ENCODE measurements at places on chromosomes 5 and 9.

- no peak for DNase-seq
These were observed 167.1 kb downstream of the PIK3R1 start for GRCh38 chr5:68382640-68383039.

DNA sequence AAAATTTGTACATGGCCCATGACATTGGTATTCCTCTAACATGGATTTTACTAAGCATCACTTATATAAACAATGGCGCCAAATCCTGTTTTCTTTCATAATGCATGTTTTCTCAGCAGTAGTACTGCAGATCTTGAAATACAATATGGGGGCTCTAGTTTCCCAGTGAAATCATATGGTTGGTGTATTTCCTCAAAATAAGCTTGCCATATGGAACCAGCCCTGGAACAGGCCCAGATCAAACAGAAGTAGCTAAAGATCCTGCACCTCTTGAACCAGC, 163.9 kb downstream of the ZNF608 start:
- DNase-seq, result no peak

DNA sequence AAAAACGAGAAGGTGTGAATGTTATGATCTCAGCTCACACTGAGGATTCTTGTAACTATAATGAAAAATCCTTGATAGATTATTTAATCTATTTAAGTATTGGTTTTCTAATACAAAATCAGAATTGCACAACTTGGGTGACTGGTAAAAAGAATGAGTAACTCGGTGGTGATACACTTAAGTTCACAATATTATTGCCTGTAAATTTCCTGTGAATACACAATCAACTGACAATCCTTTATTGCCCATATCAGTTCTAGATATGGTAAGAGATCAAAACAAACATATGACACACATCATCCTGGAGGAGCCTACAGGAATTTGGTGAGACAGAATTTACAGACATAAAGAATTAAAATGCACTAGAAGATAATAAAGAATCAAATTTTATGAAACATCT, 14.1 kb upstream of the LURAP1L start:
- no peak for DNase-seq

GRCh38 chr9:129720865-129721545, 31.8 kb downstream of the PTGES start:
- DNase-seq, result no peak

- no peak for DNase-seq
These were observed 300.5 kb downstream of the DEPDC1B start for GRCh38 chr5:60399507-60399906.

GRCh38 chr9:133647148-133647547, 11.0 kb downstream of the DBH start:
- DNase-seq, result no peak

DNA sequence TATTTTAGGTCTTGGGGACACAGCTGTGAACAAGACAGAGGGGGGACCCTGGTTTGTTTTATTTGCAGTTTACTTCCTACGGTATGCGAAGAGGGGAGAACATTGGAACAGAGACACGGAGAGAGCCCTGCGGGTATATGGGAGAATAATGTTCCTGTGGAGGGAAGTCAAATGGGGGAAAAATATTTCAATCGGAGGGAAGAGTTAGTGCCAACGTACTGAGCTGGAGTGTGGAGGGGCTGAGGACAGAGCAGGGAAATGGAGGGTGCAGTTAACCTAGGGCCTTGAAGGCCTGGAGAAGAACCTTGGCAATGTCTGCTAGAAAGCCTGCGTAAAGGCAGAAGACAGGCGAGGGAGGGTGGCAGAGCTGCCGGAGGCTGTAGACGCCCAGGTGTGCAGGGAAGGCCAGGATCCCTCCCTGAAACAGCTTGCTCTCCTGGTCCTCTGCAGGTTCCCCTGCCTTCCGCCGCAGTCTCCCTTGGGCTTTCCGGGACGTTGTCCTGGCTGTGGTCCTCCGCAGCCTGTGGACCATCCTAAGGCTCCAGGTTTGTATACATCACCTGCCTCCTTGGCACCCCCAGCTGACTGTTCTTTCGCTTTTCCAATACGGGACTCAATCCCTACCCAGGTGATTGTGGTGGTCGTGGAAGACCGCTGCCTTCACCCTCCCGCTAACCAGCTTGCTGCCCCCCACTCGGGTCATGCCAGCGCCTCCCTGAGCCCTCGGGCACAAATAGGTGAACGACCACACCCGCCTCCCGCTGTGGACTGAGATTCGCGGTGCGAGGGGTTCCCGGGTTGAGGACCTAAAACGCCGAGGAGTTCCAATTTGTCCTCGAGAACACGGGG, 1.9 kb upstream of the RACK1 start:
- DNase-seq, result no peak

DNA sequence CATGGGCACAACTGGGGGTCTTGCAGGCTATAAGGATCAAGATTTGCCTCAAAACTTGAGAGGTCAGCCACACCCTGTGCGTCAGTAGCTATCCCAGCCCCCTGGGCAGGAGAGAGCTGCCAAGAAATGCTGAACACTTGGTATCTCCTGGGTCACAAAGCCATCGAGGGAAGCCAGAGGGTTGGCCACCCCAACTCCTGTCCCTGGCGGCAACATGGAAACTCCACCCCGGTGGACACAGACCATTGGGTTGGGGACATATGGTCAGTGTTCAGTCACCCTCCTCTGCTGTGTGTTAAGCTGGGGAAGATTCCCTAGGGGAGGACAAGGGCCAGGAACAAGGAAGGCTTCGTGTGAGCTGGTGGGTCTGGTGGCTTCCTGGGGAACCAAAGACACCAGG, 140.6 kb downstream of the C5orf15 start:
- DNase-seq, result no peak

DNA sequence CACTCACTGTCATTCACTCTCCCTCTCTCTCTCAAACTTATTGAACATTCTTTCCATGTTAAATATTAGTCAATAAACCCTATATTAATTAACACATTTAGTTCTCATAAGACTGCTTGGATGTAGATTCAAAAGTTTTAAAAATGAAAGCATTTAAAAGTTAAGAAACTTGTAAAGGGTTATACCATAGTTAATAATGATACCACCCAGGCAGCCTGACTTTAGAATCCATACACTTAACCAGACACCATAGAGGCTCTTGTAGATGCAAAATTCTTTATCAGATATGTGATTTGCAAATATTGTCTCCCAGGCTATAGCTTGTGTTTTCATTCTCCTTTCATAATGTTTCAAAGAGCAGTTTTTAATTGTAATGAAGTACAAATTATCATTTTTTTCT, 335.8 kb upstream of the ACTBL2 start:
- no peak for DNase-seq

GRCh38 chr9:21964925-21965385, 29.2 kb downstream of the CDKN2A start:
- no peak for DNase-seq

GRCh38 chr9:87567571-87567970, 69.9 kb downstream of the DAPK1 start:
- no peak for DNase-seq

DNA sequence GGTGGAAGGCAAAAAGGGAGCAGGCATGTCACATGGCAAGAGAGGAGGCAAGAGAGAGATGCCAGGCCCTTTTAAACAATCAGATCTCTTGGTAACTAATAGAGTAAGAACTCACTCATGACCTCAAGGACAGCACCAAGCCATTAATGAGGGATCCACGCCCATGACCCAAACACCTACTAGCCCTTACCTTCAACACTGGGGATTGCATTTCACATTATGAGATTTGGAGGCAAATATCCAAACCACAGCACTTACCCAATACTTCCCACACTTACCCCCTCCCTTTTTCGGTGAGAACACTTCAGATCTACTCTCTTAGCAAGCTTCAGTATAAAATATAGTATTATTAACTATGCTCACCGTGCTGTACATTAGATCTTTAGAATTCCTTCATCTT, 41.9 kb downstream of the ZNF354A start:
- DNase-seq, result no peak

DNA sequence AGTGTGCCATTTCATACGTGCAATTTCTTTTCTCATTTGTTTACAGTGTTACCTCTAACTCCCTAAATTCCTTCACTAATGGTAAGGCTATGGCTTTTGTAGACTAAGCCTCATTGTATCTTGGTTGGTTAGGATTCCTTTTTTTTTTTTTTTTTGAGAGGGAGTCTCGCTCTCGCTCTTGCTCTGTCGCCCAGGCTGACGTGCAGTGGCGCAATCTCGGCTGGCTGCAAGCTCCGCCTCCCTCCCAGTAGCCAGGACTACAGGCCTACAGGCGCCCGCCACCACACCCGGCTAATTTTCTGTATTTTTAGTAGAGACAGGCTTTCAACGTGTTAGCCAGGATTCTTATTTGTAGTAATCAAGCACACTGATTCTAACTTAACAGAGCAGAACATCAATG, 57.7 kb downstream of the SPEF2 start:
- no peak for DNase-seq

DNA sequence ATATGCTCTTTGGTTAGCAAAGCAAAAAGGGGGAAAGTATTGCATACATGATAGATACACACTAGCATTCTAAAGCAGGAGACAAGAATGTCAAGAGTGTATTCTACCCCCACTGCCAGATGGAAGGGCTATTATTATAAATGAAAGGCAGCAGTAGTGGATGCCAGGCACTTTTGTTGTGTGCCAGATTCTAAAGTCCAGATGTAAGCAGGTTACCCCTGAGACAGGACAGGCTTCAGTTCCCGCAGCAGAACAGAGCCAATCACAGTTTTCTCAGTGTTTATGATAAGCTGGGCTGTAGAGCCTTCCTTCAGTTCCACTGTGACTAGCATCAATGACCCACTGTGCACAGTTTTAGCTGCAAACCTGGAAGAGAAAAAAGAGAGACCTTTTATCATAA, 226.6 kb upstream of the TBCA start:
- DNase-seq, result no peak

DNA sequence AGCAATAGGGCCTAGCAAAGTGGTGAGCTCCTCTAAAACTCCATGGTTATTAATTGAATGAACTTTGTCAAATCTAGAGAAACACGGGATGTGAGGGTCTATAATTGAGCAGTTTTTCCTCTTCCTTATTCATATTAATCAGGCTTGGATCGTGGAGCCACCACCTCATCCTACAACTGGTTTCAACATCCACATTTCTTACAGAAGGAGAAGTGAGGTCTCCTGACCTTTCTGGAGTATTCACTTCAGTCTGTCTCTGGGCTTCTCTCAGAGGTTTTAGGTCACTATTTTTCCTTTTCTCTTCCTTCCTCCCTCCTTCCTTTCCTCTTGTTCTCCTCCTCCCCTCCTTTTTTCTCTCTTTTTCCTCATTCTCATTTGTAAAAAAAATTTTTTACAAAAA, 177.3 kb upstream of the ACTBL2 start:
- DNase-seq, result no peak

DNA sequence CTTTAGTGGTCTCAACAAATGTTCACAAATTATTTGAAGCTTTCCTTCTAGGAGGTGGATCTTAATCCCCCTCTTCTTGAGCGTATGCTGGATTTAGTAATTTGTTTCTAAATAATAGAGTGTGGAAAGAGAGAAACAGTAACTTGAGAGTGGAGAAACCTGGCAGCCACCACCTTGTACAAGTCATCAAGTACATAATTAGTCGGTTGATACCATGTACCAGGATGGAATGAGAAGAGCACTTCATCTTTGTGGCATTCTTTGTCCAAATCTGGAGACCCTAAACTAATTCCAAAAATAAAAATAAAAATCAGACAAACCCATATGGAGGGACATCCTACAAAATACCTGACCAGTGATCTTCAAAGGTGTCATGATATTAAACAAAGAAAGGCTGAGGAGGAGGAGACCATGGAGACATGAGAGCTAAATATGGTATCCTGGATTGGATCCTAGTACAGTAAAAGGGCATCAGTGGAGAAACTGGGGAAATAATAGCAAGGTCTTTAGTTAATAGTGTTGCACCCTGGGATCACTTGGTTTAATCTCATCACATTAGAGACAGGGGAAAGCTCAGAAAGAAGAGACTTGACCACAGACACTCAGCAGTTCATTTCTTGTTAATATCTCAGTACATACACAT, 147.9 kb downstream of the ASTN2 start:
- DNase-seq, result no peak

DNA sequence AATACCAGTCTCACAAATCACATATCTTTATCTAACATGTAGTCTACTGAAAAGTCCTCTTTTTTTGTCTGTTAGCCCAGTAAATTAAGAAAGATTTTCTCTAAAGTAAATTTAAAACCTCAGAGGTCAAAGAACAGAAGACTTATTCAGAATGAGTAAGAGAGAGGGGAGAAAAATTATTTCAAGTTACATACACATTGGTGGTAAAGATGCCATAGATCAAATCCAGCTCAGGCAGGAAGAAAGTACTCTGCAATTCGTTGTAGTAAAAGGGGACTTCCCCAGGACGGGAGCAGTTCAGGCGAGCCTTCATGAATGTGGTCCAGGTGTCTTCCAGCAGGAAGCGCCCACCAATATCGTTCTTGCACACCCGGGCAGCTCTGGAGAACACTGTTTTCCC, 344.1 kb downstream of the SEMA5A start:
- DNase-seq, result no peak

DNA sequence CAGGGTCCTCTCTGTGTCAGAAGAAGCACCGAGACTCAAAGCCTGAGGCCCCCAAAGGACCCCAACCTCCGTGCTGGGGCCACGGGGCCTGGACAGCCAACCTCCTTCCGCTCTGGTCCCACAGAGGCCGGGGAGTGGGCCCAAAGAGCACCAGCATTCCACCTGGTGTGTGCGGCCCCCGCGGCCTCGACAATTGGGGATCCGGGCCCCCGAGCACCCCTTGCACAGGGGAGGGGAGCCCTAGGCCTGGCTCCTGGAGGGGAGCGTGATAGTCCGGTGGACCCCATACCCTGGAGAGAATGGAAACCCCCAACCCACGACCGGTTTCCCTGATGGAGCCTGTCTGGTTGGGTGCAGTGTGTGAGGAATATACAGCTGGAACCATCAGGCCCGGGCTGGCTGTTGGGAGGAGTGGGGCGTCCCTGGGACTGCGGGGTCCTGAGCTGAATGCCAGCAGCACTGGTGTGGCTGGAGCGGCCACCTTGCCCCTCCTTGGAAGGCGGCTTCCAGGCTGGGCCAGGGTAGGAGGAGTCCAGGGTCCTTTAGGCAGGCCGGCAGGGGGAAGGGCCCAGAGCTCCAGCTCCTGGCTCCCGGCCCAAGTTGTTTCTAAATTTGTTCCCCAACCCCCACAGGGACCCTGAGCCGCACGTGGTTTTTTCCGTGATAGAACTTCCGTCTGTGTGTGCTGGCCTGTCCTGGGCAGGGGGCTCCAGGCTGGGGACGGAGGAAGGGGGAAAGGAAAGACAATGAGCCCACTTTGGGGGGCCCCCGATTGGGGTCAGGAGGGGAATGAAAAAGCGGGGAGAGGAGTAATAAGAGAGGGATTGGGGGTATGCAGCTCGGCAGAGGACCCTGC, 825 bp upstream of the TOR4A start:
- peak; percentile 87 for DNase-seq

DNA sequence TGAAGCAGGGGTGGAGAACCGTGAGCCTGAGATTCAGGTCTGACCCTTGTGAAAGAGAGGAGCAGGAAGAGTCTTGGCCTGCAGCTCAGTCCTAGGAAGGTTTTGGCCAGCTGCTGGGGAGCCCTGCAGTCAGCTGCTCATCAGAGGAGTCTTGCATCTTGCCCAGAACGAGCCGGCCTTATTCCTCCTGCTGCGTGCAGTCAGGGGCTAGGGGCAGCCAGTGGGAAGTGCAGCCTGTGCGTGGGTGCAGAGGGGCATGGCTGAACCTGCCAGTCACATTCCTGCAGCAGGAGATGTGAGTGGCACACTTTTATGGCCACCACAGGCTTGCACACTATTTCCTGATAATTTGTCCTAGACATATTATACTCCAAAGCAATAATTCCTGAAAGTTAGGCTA, 278.7 kb downstream of the NPR3 start:
- no peak for DNase-seq

Data from muscle of arm (tissue), 14 donors.